Activated CD8-positive, alpha-beta memory T cell treated with anti-CD3 and anti-CD28 coated beads, Interleukin-2, amount 50 U/mL, for 48 hours (primary cell): ENCODE measurements at places on chromosomes 12 and 14.
A peak's percentile ranks its signal among the peaks of the same experiment; 100 is the strongest.

- DNase-seq, result no peak
Measured at GRCh38 chr12:51152953-51153352, 20.0 kb downstream of the TFCP2 start.

GRCh38 chr12:53346491-53346890 lies 10.3 kb upstream of the SP7 start:
- DNase-seq, result no peak

- no peak for DNase-seq
Measured at GRCh38 chr14:64726585-64726890, 22.3 kb downstream of the PLEKHG3 start.

- peak; percentile 55 for DNase-seq
Measured at GRCh38 chr12:89880690-89881350, 172.2 kb upstream of the ATP2B1 start.

GRCh38 chr14:99393059-99393655 lies 87.5 kb downstream of the SETD3 start:
- peak; percentile 64 for DNase-seq

DNA sequence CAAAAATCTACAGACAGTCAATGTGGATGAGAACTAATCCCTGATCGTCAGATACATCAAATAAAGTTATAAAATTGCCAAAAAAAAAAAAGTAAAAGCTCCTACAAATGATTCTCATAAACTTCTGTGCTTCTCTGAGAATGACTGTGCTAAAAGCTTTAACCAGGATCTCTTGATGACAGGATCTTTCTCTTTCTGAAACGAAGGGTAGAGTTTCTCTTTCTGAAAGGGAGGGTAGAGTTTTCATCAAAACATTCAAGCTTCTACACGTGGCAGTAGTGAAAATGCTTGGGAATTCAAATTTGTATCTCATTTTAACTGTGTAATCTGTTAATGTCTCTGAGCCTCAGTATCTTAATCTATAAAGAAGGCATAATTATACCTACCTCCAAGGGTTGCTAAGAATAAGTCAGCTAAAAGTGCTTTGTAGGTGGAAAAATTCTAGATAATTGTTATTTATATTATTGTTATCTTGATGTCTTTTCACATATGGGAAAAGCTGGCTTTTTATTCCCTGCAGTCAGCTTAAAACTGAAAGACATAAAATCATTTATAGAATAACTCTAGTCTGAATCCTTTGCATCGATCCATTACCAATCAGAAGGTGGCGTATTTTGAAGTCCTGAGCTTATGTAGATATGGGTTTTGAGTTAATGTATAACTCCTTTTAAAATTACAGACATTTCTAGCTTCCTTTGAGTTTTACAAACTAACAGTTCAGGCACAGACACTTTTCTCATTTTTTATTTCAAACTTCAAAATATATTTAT lies 157.4 kb downstream of the DACT1 start:
- DNase-seq, result no peak

DNA sequence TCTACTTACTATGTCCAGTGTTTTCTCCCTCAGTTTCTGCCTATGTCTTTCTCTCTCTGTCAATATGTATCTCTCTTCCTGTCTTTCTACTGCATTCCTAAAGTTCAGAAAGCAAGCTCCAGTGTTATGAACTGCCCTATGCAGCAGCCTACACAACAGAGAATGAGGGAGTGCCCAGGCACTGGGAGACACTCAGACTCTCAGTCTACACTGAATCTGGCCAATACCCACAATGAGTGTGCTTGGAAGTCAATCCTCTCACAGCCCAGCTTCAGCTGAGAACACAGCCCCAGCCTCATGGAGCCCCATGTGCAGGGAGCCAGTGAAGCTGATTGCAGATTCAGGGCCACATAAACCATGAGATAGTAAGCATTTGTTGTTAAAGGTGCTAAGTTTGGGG lies 128.7 kb downstream of the ALG10 start:
- DNase-seq, result no peak

DNA sequence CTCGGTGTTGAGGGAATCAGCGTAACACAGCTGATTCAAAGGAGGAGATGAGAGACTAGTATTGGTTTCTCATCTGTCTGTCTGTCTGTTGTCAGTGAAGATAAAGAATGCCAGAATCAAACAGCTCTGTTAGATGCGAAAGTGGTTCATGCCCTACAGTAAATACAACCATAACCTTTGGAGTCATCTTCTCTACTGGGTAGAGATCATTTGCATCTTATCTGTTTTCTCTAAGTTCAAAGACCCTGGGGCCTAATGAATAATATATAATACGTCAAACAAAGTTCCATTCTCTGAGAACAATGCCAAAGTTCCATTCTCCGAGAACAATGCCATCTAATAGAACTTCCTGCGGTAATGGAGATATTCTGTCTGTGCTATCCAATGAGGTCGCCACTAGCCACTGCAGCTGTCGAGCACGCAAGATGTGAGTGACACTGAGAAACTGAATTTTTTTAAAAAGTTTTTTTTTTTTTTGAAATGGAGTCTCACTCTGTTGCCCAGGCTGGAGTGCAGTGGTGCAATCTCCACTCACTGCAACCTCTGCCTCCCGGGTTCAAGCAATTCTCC lies 6.6 kb downstream of the IL31 start:
- DNase-seq, result no peak

GRCh38 chr14:63438065-63438757 lies 105.0 kb downstream of the PPP2R5E start:
- no peak for DNase-seq

- no peak for DNase-seq
Measured at GRCh38 chr14:101557811-101558738, 3.2 kb upstream of the DIO3 start.

DNA sequence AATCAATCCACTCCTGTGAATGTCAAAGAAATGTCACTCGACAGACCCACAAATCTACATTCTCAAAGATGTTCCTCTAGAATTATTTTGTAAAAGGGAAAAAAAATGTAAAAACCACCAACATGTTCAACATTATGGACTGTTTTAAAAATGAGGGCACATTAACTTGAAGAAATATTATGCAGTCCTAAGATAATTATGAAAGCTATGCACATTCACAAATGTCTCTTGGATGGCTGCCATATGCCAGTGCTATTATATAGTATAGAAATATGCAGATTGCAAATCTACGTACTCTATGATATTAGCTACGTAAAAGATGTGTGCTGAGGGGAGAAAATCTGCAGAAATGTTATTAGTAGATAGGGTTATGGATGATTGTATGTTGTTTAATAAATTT lies 334.2 kb downstream of the BMP4 start:
- DNase-seq, result no peak

DNA sequence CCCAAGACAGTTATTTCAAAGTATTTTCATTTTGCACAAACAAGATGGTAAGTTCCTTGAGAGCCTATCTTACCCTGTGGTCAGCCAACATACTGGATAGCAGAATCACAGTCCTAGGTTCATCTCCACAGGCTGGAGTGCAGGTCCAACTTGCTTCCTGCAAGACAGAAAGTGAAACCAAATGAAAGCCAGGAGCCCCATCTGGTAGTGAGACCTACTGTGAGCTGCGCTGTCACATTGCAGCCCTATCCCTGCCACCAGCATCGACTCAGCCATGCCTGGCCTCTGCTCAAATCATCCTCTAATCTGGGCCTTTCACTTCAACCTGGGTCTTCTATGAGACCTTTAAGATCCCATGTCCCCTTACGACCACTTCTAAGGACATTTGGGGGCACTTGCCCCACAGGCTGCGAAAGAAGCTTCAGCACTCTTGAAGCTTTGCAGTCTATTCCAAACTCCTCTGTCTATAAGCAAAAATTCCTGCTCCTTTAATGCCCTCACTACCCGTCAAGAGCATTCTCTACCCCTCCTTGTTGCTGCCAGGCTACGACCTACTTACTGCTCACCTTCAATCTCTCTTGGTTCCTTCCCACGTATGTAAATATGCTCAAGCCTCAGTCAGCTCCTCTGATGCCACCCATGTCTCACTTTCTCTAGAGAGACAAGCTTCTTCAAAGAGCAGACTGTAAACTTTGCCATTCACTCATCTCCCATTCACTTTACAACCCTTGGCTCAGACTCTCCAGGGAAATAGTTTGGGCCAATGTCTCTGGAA lies 55.9 kb upstream of the TSPAN11 start:
- no peak for DNase-seq

DNA sequence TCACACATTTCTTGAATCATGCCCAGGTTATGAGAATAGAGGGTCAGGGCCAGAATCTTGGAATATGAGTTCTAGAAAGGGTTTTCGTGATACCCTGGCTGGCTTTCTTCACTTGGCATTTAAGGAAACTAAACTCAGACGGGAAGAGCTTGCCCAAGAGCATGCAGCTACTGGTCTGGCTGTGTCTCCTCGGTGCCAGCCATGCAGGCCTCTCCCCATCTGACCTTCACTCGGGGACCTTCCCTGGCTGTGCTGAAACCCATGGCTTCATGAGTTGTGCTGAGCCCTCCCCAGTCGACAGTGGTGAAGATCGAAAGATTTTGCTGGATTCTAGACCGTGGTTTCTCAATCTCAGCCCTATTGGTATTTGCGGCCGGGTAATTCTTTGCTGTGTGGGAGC lies 38.0 kb downstream of the FOXN3 start:
- DNase-seq, result no peak

- no peak for DNase-seq
Measured at GRCh38 chr14:80981156-80981555, 25.7 kb downstream of the TSHR start.

GRCh38 chr12:121005346-121005815 lies 10.9 kb downstream of the C12orf43 start:
- DNase-seq, result peak; percentile 72

GRCh38 chr14:54387328-54387727 lies 9.5 kb upstream of the CDKN3 start:
- no peak for DNase-seq

DNA sequence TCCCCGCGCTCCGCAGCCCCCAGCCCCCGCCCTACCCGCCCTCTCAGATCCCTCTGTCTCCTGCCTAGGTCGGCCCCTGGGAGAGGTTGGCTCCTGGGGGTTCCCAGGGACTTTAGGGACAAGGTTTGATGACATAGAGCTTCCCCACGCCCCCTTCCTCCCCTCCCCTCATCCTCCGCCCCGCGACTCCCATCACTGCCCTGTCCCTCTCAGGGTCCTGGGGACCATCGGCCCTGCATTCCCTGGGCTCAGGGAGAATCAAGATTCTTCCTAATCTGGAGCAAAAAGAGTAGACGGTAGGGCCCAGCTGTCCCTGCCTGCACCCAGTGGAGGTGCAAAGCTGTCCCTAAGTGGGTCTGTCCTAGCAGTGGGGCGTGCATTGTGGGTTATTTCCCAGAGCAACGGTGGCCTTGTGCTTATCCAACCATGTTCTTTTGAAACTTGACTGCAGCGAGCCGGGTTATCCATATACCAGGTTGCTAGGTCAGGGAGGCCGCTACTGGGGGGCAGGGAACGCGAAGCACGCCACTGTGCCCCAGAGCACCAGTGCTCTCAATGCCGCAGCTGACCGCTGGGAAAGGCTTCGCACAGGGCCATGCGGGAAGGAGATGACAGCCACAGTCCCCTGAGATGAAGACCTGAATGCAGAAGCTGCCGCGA lies 124.4 kb upstream of the PRMT8 start:
- no peak for DNase-seq

DNA sequence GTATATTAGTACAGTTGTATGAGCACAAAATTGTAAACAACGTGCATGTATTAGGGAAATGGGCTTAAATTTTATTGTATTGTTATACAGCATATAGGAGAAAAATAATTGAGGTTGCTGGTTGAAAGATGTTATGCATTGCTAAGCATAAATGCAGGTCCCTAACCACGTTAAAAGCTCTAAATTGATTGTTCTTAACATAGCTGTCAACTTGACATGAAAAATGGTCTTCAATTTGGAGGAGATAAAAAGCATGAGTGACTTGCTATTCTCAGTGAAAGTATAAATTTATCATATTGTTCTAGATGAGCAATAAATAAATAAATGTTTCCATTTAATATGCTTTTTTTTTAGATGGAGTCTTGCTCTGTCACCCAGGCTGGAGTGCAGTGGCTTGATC lies 506.6 kb upstream of the ATXN7L3B start:
- no peak for DNase-seq

DNA sequence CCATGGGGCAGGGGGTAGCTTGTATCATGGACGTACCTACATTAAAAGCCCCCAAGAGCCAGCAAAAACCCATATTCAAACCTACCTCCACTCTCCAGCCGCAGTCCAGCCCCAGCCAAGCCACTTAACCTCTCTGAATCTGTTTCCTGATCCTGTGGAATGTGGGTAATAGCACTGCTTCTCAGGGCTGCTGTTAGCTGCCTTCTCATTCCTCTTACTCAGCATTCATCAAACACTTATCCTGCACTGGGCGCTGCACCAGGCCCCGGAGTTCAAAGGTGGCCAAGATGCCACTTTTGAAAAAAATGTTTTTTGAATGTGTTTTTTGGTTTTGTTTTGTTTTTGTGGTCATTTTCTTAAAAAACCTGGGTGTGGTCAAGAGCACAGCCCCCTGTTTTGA lies 237.4 kb downstream of the CHST11 start:
- no peak for DNase-seq

GRCh38 chr12:13196130-13196921 lies at the start of gene EMP1:
Gene EMP1, plus strand, starts transcription at chr12:13196726. Its CDS starts 14,785 bp downstream, at chr12:13211511.
- DNase-seq, result peak; percentile 73

GRCh38 chr12:2389079-2389790 lies 336.4 kb downstream of the CACNA1C start:
- DNase-seq, result no peak

DNA sequence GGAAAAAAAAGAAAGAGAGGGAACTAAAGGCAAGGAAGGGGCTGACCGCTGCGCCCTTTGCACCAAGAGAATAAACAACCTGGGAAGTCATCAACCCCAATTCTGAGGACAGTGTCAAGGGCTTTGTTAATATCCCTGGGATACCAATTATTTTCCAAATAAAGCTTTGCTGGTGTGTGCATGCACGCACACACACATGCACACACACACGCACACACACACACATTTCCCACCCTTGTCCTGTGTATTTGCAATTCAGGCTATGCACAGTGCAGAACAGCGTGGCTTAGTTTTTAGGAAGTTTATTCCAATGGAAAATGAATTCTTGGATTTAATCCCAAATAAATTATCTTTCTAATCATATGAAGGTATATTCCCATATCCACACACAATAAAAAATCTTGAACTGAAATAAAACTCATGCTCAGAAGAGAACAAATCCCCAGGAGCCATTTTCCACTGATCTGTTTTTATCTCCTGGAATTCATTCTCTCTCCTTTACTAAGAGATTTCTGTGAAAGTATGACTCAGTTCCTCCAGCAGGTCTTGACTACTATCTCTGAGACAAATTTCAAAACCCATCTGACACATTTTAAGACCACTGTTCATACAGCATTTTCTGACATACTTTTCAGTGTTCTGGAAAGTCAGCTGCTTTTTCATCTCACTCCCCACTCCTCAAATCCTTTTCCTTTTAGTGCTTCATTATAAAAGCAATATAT lies 334.4 kb upstream of the ATP2B1 start:
- no peak for DNase-seq

DNA sequence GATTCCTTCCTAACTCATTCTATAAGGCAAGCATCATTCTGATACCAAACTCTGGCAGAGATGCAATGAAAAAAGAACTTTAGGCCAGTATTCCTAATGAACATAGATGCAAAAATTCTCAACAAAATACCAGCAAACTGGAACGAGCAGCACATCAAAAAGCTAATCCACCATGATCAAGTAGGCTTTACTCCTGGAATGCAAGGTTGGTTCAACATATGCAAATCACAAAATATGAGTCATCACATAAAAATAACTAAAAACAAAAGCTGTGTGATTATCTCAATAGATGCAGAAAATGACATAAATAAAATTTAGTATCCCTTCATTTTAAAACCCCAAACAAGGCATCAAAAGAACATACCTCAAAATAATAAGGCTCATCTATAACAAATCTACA lies 98.9 kb downstream of the ACSS3 start:
- DNase-seq, result no peak
